ENCODE measurements at places on chromosomes 4 and X. TPM values are rescaled to one million over a fixed set of nuclear protein-coding genes. Genes with fewer than 3 reads are reported as not detected.

Gene EDA2R
- 2.2 TPM for total RNA-seq

Gene HGFAC
- total RNA-seq = 0.19 TPM

Gene ESX1
- 0.05 TPM for total RNA-seq

Gene LGI2
- total RNA-seq = 2.5 TPM

Gene ETDC
- not detected for total RNA-seq

Gene SMC1A
- total RNA-seq = 40.7 TPM

- no peak for DNase-seq
Measured at GRCh38 chr4:169437299-169438047, 166.7 kb upstream of the SH3RF1 start.

DNA sequence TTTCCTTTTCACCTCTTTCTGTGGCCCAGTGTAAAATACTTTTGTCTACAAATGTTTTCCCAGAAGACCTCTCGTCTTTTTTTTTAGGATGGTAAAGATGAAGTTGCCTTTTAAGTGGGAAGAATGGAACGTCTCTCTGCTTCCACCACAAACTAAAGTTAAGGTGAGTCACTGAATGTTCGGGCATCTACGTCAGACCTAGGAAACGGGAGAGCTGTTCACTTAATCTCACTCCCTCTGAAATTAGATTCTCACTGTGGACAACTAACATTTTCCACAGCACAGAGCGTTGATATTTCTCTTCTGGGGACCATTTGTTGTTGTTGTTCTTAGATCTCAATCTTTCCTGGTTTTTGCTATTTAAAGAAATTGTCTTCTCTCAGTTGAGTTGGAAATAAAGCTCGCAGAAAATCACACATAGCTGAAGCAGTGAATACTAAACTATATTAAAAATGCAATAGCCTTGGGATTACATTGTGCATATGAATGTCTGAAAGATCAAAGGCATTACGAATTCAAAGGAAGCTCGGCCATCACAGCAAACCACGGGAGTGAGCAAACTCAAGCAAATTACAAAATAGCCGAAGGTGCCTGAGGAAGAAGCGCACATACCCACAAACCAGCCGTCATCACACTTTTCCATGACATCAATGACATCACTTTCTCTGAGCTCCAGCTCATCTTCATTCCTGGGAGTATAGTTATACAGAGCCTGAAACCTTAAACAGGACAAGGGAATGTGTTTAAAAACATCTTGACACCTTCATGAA lies 53.9 kb upstream of the PDLIM3 start:
- DNase-seq = no peak

DNA sequence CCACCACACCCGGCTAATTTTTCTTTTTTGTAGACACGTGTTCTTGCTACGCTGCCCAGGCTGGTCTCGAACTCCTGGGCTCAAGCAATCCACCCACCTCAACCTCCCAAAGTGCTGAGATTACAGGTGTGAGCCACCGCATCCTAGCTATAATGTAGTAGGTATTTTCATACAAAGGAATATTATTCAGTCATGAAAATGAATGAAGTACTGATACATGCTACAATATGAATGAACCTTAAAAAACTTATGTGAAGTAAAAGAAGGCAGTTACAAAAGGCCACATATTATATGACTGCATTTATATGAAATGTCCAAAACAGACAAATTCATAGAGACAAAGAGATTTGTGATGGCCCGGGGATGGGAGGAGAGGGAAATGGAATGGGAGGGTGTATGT lies 4.7 kb upstream of the GATA1 start:
- no peak for DNase-seq

DNA sequence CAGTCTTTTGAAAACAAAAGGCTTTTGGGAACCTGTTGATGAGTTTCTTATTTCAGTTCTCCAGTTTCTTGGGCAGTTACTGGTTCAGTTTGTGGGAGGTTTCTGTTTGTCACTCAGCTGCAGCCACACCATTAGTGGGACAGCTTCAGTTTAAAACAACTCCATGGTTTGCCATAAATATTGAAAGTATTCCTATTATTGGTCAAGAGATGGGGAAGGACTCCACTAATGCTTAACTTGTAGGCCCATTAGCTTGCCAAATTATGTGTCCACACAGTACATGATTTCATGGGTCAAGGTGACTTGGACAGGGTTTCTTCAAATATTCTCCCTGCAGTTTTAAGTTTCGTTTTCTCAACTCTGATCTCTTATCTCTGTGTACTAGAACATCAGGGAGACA lies 15.5 kb upstream of the ASIC5 start:
- DNase-seq = no peak

- no peak for DNase-seq
Measured at GRCh38 chr4:126592088-126592487, 1040.7 kb upstream of the INTU start.

DNA sequence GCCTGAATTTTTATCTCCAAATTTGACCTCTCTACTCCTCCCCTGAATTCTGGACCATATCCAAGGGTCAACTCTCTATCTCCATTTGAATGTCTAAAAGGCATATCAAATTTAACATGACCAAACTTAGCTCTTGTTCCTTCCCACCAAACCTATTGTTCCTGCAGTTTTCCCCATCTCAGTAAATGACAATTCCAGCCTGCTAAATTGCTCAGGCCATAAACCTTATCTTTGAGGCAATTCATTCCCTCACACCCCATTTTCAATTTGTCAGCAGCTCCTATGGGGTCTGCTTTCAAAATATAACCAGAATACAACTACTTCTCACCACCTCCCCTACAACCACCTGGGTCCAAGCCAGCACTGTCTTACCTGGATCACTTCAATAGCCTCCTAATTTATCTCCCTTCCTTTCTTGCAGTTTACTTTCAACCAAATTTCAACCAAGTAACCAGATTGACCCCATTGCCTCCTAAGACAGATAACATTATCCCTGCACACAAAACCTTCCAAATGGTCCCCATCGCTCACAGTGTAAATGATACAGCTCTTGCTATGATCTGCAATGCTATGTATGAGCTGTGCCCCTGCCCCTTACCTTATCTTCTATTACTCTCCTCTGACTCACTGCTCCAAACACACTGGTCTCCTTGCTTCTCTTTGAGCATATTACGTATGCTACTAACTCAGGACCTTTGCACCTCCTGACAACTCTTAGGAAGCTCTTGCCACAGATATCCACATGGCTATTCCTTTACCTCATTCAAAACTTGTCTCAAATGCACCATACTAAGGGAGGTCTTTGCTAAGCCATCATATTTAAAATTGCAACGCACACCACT lies 66.0 kb downstream of the CAMK2D start:
- no peak for DNase-seq

GRCh38 chrX:153844509-153845082 lies 14.3 kb upstream of the PDZD4 start:
- DNase-seq = no peak

GRCh38 chr4:126087101-126087500 lies 772.3 kb downstream of the FAT4 start:
- DNase-seq = no peak

GRCh38 chrX:119015407-119016237 lies 41.2 kb downstream of the LONRF3 start:
- DNase-seq = no peak

- DNase-seq = no peak
Measured at GRCh38 chrX:100696699-100697351, 35.1 kb downstream of the SYTL4 start.

DNA sequence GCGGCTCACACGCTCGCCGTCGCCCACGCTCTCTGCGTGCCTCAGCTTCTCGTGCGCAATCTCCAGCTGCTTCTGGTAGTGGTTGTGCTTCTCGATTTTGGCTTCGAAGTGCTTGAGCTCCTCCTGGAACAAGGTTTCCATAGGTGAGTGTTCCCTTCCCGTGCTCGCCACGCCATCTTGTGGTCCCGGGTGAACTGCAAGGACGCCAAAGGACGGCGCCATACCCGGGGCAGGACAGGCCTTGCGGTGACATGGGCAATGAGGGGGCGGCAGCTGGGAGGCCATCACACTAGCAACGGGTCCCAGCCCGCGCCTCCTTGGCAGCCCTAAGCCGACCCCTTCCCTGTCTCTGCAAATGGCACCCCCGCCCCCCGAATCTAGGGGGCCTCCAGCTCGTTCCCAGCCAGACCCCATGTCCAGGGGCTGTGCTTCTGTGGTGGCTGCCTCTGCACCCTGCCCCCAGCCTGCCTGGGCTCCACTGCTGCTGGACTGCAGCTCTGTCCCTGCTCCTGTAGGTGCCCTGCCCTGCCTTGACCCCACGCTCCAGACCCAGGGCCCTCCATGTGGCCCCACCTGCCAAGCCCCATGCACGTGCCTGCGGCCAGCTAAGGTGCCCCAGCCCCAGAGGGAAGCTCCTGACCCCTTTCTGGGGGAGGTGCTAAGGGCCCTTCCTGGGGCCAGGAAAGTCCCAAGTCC lies 17.3 kb downstream of the LRPAP1 start:
- DNase-seq = no peak

GRCh38 chrX:18449236-18449635 lies 23.8 kb downstream of the CDKL5 start:
- no peak for DNase-seq

DNA sequence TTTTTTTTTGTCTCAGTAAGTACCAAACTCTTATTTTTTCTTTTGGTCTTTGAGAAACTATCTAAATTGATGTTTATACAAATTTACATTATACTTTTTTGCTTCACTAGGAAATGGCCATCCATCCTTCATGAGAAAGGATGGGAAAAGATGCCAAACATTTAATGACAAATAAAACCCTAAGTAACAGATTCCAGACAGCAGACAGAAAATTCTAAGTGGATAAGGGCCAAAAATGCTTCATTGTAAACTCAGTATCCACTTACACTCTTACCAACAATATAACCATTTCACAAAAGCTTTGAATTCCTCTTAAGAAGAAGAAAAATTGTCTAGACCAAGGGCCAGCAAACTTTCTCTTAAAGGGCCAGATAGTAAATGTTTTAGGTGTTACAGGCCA lies 3.5 kb downstream of the GUCY1B1 start:
- no peak for DNase-seq

- DNase-seq = no peak
Measured at GRCh38 chr4:145580906-145581305, 38.3 kb upstream of the MMAA start.

GRCh38 chrX:8849945-8850344 lies 48.8 kb upstream of the FAM9A start:
- DNase-seq = no peak

DNA sequence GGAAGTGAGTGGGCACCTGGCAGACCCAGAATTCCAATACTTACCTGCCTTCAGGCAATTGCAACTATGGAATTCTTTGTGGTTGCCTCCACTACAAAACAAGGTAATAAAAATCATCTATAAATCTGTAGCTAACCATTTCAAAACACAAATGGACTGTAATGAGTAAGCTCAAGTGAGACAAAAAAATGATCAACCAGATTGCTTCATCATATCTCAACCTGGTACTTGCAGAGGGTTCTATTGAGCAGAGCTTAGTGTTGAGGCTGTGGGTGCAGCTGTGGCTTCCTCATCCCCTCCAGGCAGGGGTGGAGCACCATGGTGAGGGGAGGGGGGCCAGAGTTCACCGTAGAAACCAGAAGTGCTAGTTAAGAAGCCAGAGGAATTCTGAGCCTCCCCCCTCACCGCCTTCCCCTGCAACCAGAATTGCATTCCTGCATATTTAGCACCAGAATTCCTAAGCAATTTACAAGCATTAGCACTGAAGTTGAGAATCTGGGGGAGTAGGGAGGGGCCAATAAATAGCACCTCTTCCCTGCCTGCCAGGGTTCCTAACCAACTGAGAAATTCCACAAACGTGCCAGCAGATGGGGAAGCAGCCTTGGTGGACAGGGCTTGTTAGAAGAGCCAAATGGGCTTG lies 11.5 kb downstream of the CTAG1A start:
- DNase-seq = no peak

Data from thymus (tissue), 14 donors.